ENCODE measurements at places on chromosomes 11 and 22.

- no peak for DNase-seq
Observed at GRCh38 chr11:67136156-67136555, 17.1 kb downstream of the KDM2A start.

- no peak for DNase-seq
Observed at GRCh38 chr22:43530349-43531201, 118.8 kb downstream of the MPPED1 start.

DNA sequence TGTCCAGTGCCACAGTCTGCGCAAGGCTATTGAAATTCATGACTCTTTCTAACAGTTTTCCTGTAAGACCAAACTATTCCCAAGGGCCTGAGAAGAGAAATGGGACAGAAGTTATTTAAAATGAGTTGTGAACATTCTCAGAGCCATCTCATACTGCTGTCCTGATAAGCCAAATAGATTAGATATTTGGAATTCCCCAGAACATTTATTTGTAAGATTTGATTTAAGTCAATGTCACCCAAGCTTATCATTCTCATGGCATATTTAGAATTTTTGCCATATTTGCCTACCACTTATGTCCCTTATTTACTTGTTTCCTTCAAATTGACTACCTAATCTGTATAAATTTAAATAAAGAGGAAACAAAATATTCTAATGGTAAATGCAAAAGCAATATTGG is 82.4 kb downstream of the NAV2 start:
- DNase-seq, result no peak

DNA sequence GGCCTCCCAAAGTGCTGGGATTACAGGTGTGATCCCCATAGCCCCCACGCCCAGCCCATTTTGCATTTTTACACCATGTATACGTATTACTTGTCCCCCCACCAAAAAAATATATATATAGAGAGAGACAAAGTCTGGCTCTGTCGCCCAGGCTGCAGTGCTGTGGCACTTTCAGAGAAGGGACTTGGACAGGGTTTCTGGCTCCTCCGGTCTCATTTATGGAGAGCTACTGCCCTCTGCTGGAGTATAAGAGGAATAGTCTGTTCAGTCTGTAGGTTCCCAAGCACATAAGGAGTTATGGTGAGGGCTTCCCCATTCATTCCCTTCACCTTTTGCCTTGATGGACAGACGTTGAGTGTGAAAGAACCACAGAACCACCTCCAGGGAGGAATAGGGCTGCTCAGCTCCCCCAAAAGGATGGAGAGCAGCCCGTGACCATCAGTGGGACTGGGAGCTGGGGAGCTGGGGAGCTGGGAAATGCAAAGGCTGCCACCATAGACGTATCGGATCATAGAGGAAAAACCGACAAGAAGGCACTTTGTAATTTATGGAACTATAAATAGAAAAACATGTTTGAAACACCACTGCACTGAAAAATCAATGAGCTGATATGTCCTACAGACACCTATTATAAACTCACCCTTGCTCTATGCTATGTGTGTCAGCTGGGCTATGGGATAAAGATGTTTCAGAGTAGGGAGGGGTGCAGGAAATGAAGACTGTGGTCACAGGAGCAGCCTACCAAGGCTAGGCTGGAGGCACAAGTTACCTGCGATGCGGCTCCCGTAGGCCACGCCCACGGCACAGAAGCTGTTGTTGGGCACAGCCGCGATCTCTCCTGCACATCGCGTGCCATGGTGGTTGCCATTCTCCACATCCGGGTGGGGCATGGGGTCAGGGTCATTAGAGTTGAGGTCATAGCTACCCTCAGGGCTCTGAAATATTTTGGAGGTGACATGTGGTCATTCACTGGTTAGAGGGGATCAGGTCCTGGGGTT is 5.2 kb downstream of the PCSK7 start:
- DNase-seq, result no peak

GRCh38 chr11:1534682-1535081 is 37.4 kb downstream of the DUSP8 start:
- no peak for DNase-seq

- DNase-seq, result peak; percentile 71
Observed at GRCh38 chr11:63670433-63671321, 499 bp downstream of the ATL3 start.

DNA sequence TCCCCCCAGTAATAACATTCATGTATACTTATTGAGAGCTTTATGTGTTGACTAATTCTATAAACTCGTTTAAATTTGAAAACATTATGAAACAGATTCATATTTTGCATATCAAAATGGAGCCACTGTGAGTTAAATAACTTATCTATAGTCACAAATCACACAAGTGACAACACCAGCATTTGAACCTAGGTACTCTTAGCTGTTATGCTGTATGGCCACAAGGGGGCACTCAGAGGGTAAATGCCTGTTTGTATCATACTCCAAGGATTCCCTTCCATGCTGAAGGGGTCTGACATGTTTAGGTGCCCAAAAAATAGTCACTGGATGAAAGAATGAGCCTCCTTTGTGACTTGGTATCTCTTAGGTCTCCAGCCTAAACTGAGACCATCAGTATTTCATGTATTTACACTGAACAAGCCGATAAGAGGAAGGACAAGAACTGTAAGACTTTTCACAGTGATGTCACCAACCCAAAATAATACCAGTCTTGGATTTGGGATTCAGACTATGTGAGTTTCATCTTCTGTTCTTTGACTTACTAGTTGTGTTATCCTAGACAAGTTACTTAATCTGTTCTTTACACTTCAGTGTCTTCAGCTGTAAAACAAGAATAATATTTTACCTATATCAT is 12.2 kb upstream of the OR52D1 start:
- no peak for DNase-seq

- no peak for DNase-seq
Observed at GRCh38 chr11:35937700-35938099, 6.2 kb upstream of the LDLRAD3 start.

DNA sequence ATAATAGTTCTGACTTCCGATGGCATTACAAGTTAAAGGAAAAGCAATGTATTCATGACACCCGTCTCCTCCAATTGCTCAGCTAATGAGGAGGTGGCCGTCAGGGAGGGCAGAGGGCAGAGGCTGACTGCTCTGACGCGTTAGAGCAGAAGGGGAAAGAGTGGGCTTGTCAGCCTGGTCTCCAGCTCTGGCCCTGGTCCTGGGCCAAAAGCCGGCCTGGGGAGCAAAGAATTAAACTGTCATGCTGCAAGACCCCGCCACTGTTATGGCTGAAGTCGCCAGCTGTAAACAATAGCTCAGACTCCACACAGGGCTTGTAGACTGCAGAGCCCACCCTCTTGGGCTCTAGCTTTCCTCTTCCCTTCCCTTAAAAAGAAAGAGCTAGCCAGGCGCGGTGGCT is 119.7 kb downstream of the NAT10 start:
- DNase-seq, result no peak

- DNase-seq, result no peak
Observed at GRCh38 chr22:40203572-40203971, 25.8 kb downstream of the TNRC6B start.

DNA sequence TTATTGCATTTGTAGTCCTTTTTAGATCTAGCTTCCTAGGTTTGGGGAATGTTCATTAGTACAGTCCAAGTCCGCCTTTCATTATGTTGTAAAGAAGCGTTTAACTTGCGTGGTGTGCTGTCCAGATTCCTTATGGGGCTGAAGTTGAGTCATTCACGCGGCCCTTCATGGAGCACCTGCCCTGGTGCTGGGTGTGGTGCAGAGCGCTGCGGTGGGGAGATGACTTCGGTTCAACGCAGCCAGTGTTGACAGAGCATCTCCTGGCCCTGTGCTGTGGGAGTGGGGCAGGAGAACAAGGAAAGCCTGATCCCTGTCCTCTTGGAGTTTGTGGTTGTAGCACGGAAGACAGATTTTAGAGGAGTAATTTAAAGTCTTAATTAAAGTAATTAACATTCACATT is 152.0 kb downstream of the TBC1D22A start:
- DNase-seq, result no peak

DNA sequence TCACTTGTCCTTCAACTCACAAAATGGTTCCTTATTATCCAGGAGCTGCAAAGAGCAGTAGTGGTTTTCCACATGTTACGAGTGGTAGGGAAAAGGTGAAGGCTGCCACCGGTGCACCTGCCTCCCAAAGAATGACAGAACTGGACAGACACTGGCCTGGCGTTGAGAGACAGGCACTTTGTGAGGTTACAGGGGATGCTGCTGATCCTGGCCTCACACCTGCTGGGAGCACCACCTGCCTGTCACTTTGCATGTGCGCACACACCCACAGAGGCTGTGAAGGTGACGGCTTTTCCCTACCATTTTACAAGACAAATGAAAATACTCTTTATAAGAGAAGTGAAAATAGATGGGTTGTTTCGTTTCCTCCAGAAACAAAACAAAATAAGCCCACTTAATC is 175.3 kb upstream of the B3GAT1 start:
- DNase-seq, result no peak

GRCh38 chr11:19808076-19808911 is 95.7 kb downstream of the NAV2 start:
- DNase-seq, result no peak

GRCh38 chr22:45554040-45554406 is 51.3 kb downstream of the FBLN1 start:
- peak; percentile 75 for DNase-seq

GRCh38 chr11:12677131-12677530 is 2.9 kb downstream of the TEAD1 start:
- DNase-seq, result no peak

- no peak for DNase-seq
Observed at GRCh38 chr11:94194712-94195111, 66.1 kb downstream of the PANX1 start.

- no peak for DNase-seq
Observed at GRCh38 chr11:41005986-41006385, 453.5 kb downstream of the LRRC4C start.

GRCh38 chr11:109804911-109805310 is 288.3 kb upstream of the ZC3H12C start:
- DNase-seq, result no peak

DNA sequence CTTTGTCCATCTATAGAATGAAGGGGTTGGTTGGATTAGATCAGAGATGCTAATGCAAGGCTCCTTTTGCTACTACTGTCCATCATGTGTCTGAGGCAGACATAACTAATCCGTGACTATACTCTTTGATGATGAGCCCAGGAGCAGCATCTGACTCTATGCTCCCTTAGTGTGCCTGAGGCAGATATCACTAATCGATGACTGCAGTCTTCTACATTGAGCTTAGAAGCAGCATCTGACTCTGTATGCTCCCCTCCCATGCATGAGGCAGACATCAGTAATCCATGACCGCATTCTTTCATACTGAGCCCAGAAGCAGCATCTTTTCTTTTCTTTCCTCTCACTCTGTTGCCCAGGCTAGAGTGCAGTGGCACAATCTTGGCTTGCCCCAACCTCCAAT is 4.2 kb downstream of the TCN2 start:
- DNase-seq, result no peak

DNA sequence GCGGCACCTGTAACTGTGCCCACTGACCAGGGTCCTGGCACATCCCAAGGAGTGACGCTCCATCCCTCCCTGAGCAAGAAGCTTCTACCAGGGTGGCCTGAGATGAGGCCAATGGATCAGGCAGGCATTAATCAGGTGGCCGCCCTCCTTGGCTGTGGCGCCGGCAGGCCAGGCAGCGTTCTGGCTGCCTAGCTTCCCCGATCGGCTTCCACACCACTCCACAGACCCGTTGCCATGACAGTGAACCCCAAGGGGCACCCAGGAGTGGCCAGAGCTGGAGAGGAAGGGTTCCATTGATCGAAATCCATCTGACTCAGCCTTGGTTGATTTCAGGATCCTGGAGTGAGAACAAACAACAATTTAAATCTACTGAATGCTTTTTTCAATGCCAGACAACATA is 20.5 kb downstream of the LRRC55 start:
- DNase-seq, result no peak

- no peak for DNase-seq
Observed at GRCh38 chr11:46455834-46456233, 64.3 kb upstream of the CHRM4 start.

DNA sequence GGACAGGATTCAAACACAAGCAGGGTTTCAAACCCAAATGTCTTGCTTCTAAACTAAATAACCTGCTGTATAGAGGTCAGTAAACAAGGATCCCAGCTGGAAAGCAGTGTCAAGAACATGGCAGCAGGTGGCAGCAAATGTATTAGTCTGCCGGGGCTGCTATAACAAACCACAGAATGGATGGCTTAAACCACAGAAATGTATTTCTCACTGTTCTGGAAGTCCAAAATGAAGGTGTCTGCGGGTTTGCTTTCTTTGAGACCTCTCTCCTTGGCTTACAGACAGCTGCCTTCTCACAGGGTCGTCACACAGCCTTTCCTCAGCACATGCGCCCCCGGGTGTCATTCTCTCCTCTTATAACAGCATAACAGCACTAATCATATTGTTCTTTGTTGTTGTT is 65.1 kb upstream of the LRRC55 start:
- no peak for DNase-seq

- DNase-seq, result no peak
Observed at GRCh38 chr11:42521994-42522393, 789.8 kb upstream of the API5 start.

- peak; percentile 87 for DNase-seq
Observed at GRCh38 chr11:85685820-85686459, at the start of gene CCDC89. CCDC89 (minus strand) TSS chr11:85686195; CDS start chr11:85686130, 65 bp downstream.

GRCh38 chr22:42343531-42344081 is 73.2 kb upstream of the TCF20 start:
- DNase-seq, result peak; percentile 66

GRCh38 chr11:119755356-119756071 is 26.5 kb upstream of the NECTIN1 start:
- DNase-seq, result no peak

DNA sequence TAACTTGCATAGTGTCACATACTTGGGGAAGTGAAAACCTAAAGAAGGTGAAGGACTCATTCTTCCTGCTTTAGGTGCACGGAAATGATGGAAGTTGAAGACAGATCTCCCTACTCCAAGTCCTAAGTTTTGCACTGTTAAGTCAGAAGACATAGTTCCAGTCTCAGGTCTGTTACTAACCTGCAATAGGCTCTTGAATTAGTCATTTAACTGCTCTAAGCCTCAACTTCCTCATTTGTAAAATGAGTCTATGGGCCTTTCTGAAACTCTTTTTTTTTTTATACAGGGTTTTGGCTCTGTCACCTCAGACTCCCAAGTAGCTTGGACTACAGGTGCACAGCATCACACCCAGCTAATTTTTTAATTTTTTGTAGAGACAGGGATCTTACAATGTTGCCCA is 30.8 kb upstream of the POU2AF1 start:
- DNase-seq, result no peak

GRCh38 chr22:46238541-46238940 is 11.6 kb downstream of the CDPF1 start:
- no peak for DNase-seq

GRCh38 chr11:65454696-65455456 is 32.3 kb downstream of the NEAT1 start:
- peak; percentile 92 for DNase-seq

- DNase-seq, result no peak
Observed at GRCh38 chr11:47033439-47033838, 96.9 kb downstream of the CSTPP1 start.

DNA sequence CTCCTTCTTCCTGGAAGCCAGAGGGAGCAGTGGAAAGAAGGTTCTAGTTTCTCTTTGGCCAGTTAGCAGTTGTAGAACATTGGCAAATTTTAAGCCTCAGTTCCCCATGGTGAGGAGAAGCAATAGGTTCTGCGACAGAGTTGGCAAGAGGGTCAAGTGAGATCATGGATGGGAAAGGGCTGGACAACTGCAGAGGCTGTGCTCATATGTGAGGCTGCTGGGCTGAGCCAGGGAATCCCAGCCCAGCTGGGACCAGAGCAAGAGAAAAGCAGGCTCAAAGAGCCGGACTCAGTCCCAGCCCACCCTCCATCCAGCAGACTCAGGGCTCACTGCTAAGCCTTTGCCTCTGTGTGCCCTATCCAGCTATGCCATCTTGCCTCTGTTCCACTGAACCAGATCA is 66.8 kb upstream of the MYOD1 start:
- DNase-seq, result no peak
